ENCODE measurements at places on chromosomes 11 and 22. TPM values are rescaled to one million over a fixed set of nuclear protein-coding genes. Genes with fewer than 3 reads are reported as not detected.

GRCh38 chr22:46738647-46739093 lies 618 bp upstream of the CERK start:
- peak; percentile 35 for DNase-seq
- H3K4me3 ChIP-seq, result peak overlapping the region; percentile 52
- H3K36me3 ChIP-seq, result no peaks in the 10 kb centered on the region
- H3K4me1 ChIP-seq, result peaks cover 10% of the 10 kb centered on the region

DNA sequence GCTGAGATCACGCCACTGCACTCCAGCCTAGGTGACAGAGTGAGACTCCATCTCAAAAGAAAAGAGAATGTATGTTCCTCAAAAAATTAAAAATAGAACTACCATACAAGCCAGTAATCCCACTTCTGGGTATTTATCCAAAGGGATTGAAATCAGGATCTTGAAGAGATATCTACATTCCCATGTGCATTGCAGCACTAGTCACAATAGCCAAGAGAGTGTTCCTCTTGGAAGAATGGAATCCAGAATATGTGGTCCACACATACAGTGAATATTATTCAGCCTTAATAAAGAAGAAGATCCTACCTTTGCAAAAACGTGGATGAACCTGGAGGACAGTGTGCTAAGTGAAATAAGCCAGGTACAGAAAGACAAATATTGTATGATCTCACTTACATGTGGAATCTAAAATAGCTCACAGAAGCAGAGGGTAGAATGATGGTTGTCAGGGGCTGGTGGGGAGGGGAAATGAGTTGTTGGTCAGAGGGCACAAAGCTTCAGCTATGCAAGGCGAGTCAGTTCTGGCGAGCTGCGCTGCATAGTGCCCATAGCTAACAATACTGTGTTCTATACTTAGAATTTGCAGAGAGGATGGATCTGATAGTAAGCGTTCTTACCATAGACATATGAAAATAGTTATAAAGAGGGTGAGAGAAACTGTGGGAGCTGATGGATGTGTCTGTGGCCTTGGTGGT lies 32.1 kb downstream of the GRIK4 start:
- no peaks in the 10 kb centered on the region for H3K36me3 ChIP-seq
- no peak for DNase-seq
- no peaks in the 10 kb centered on the region for H3K4me1 ChIP-seq
- H3K27ac ChIP-seq, result no peak overlapping the region
- H3K4me3 ChIP-seq, result no peak overlapping the region
- no peaks in the 10 kb centered on the region for H3K27me3 ChIP-seq

- H3K27me3 ChIP-seq, result no peaks in the 10 kb centered on the region
- no peaks in the 10 kb centered on the region for H3K36me3 ChIP-seq
- no peaks in the 10 kb centered on the region for H3K4me1 ChIP-seq
- H3K27ac ChIP-seq, result no peak overlapping the region
Observed at GRCh38 chr11:15943418-15944197, 412.7 kb downstream of the SOX6 start.

DNA sequence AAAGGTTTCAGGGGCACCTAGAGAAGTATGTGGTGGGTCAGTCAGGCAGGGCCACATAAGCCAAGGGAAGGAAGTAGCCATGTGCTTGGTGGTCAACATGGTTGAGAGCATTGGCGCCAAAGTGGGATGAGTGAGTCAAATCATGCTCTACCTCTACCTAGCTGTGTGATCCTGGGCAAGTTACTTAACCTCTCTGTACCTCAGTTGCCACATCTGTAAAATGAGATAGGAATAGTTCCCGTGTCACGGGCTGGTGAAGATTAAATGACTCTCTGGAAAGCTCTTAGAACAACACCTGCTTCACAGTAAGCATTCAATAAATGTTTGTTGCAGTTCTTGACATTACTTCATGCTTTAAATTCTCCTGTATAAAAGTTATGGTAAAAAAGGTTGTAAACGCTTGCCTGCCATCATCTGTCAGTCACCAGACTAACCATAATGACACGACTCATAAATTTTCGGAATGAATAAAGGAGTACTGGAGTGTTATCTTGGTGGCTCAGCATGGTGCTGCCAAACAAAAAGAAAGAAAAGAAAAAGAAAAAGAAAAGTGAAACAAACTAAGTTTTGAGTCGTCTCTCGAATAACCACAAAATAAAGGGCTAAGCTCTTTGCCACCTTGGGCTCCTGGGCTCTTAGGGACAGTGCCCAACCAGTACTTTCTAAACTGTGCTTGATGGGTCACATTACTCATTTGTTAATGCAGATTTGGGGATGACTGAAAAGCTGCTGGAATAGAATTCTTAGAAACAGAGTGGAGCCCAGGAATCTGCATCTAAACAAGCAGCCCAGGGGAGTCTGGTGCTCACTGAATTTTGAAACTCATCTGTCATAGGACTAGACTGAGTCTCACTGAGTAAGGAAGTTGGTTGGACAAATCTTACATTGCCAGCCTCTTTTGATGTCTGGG lies 107.6 kb downstream of the LDLRAD3 start:
- DNase-seq, result no peak
- H3K27me3 ChIP-seq, result no peaks in the 10 kb centered on the region
- H3K36me3 ChIP-seq, result no peaks in the 10 kb centered on the region

- H3K36me3 ChIP-seq, result no peaks in the 10 kb centered on the region
- H3K4me3 ChIP-seq, result no peak overlapping the region
- no peaks in the 10 kb centered on the region for H3K4me1 ChIP-seq
- H3K27ac ChIP-seq, result no peak overlapping the region
- peak; percentile 88 for DNase-seq
Observed at GRCh38 chr11:124961972-124962609, 8.1 kb downstream of the CCDC15 start.

DNA sequence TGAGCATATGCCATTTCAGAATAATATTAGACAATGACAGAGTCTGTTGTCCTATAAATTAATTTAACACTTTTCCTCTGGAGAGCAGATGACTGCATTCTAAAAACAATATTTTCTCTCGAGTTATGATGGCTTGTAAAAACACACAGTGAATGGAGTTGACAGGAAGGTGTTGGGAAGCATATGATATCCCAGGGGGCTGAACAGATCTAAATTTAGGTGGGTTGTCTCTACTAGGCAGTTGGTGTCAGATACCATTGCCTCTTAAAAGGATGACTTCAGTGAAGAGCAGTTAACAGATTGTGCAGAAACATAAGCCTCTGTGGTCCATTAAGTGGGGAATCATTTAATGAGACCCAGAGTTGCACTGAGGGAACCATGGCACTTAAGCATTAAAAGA lies 30.7 kb downstream of the SVIP start:
- H3K36me3 ChIP-seq, result no peaks in the 10 kb centered on the region
- H3K27me3 ChIP-seq, result no peaks in the 10 kb centered on the region
- DNase-seq, result no peak
- H3K4me3 ChIP-seq, result no peak overlapping the region
- H3K4me1 ChIP-seq, result no peaks in the 10 kb centered on the region

MAP6 gene
- total RNA-seq, result 17.8 TPM

Measured in lung (tissue), 17 donors.